AG20443 (cell line): ENCODE measurements at places on chromosomes 5 and 9.

GRCh38 chr5:2286250-2286649 lies 403.5 kb upstream of the IRX4 start:
- DNase-seq = no peak

GRCh38 chr5:87069311-87069710 lies 198.4 kb upstream of the RASA1 start:
- DNase-seq = no peak

- DNase-seq = no peak
Measured at GRCh38 chr9:135959814-135960213, 1.4 kb downstream of the UBAC1 start.

DNA sequence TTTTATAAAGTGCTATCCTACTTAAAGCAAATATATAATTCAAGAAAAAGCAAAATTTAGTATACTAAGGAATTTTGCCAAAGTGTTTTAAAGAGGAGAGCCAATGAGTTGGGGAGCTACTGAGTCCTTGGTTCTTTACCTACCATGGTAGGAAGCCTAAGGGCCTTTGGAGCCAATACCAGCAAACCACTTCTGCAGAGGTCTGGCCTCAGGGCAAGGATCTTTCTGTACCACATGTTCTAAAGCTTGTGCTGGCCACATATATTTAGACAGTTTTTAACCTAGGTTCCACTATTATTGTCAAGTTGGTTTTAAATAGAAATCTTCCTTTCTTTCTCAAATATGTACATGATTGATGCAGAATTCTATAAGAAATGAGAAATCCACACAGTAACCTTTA lies 172.3 kb upstream of the NREP start:
- no peak for DNase-seq

DNA sequence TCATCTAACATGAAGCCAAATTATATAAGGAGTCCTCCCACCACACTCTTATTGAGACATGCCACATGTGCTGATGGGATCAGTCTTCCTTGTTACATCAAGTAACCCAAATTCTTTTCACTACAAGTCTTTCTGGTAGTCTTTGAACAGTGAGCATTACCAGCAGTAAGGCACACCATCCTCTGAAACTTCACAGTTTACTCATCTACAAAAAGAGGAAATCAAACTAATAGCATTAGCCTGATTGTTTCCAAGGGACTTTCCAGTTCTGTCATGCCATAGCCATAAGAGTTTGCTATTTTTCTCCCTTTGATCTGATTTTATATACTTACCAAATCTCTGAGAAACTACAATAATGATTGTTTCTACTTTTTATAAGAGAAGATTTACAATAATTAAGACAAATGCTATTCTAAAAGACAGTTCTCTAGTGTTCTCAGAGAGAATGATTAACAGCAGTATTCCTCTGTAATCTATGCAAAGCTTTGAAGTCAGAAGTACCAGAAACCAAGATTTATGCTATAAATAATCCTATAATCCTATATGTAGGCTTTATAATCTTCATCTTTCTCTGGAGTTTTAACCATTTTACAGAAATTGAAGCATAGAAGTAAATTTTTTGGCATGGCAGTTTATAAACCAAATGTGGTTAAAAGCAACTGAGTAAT lies 166.2 kb upstream of the ACO1 start:
- no peak for DNase-seq

DNA sequence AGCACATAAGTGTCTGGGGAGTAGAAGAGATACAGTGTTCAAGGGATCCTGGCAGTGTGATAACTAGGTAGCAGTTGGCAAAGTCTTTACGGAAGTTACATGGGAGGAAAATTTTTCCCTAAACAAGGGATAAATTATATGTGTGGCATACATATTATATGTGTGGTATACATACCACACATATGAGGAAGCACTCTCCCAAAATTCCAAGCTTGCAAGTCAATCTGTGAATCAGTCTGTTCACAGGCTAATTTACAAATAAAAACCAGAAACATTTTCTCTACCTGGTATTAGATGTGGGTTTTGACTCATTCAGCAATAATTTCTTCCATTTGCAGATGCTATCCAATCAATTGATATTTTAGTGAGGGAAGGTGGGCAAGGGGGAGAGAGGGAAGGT lies 110.0 kb downstream of the ISOC1 start:
- DNase-seq = no peak

DNA sequence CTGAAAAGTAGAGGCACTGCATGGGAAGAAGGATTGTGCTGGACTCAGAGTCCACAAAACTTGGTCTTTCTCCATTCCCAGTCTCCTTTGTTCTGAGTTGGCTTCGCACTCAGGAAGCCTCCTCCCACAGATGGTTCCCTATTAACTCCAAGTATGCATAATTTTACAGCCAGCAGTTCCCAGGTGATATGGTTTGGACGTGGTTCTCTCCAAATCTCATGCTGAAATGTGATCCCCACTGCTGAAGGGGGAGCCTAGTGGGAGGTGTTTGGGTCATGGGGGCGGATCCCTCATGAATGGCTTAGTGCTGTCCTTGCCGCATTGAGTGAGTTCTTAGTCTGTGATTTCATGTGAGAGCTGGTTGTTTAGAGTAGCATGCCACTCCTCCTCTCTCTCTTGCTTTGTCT lies 86.6 kb downstream of the FEM1C start:
- DNase-seq = no peak

DNA sequence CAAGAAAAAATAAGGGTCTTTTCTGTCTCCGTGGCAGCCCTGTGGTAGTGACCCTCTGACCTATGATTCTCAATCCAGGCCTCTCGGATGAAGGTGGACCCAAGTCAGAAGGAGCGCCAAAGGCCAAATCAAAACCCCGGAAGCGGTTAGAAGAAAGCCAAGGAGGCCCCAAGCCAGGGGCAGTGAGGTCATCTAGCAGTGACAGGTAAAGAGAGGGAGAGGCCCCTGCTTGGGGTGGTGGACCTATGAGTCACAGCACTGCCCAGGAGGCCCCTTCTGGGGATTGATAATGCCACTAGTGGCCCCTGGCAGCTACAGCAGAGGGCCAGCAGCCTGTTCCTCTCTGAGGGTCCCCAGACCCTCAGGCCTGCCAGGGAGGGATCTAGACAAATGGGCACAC lies 6.4 kb upstream of the SLC2A8 start:
- no peak for DNase-seq

- no peak for DNase-seq
Measured at GRCh38 chr9:127186806-127187205, 64.4 kb upstream of the ANGPTL2 start.

GRCh38 chr5:109225716-109226625 lies 183.8 kb downstream of the PJA2 start:
- no peak for DNase-seq

DNA sequence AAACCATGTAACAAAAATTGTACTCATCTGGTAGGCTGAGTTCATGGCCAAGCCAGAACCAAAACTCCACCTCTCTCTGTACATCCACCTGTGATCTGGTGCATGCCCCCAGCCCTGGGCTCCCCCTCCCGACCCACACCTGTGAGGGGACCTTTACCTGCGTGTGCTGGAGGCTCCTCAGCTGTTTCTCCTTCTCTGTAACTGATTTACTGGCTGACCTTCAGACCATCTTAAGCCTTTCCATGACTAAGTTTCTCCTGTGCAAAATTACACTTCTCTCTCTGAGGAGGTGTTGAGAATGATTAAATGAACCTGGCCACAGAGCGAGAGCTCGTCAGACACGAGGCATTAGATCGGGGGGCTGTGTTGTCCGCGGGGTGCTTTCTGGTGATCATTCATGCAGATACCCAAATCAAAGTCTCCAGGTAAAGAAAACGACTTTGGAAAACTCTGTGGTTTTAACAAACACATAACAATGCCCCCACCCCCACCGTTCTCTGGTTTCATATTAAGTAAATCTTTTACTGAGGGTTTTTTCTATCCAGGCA lies 136.4 kb downstream of the SEMA5A start:
- DNase-seq = no peak

GRCh38 chr9:76927540-76928240 lies 21.8 kb upstream of the PRUNE2 start:
- DNase-seq = no peak

DNA sequence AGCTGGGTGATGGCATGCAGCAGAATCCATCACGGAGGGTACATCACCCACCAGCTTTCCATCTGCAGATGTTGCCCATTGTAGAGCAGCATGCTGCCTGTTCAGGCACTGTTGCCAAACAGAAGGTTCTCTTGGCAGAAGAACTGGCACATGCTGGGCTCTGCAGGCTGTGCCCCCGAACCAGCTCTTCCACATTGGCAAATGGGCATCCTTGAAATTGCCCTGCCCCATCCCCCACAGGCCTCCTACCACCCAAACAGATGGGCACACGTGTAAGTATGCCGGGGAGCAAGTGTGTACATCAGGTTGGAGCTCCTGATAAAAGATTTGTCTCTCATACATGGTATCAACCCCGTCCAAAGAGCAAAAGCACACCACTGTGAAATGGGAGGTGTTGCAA lies 220.3 kb upstream of the TAS2R1 start:
- no peak for DNase-seq

DNA sequence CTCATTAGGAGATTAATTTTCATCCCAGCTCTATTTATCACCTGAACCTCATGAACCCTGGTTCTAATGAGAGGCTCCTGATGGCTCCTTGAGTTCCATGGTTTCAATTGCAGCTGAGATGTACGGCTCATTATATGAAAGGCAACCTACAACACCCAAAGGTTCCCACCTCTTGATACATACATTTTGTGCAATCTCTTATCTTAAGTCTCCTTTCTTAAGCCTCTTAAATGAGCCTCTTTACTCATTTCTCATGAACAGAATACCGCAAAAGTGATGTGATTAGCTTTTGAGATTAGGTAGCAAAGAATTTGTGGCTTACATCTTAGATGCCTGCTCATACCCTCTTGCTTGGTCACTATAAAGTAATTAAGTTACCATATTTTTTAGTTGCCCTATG lies 1964.0 kb upstream of the CDH6 start:
- no peak for DNase-seq

DNA sequence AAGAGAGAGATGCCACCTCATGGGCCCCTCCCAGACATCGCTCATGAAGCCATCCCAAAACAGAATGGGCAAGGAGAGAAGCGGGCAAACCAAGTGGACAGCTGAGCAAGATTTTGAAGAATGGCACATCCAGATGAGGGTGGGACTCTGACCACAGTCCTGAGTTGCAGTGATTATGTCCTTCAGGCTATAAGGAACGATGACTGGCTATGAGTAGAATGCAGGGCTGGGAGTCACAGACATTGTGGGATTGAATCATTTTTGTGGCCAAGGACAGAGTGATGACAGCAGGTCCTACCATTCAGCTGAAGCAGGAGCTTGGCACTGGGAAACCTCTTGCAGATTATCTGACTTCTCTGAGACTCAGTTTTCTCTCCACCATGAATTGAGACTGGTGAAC lies 245.7 kb upstream of the SLC30A5 start:
- peak; percentile 71 for DNase-seq

GRCh38 chr9:3419893-3420292 lies 105.9 kb downstream of the RFX3 start:
- DNase-seq = peak; percentile 8

- DNase-seq = no peak
Measured at GRCh38 chr5:38581597-38581996, 25.2 kb upstream of the LIFR start.

- peak; percentile 55 for DNase-seq
Measured at GRCh38 chr5:139862313-139862712, 66.7 kb downstream of the PSD2 start.

GRCh38 chr5:97142521-97143254 lies at the start of gene LIX1:
TSS of gene LIX1 (minus strand) at chr5:97142611. CDS start at chr5:97142576, 35 bp downstream.
- DNase-seq = peak; percentile 63

DNA sequence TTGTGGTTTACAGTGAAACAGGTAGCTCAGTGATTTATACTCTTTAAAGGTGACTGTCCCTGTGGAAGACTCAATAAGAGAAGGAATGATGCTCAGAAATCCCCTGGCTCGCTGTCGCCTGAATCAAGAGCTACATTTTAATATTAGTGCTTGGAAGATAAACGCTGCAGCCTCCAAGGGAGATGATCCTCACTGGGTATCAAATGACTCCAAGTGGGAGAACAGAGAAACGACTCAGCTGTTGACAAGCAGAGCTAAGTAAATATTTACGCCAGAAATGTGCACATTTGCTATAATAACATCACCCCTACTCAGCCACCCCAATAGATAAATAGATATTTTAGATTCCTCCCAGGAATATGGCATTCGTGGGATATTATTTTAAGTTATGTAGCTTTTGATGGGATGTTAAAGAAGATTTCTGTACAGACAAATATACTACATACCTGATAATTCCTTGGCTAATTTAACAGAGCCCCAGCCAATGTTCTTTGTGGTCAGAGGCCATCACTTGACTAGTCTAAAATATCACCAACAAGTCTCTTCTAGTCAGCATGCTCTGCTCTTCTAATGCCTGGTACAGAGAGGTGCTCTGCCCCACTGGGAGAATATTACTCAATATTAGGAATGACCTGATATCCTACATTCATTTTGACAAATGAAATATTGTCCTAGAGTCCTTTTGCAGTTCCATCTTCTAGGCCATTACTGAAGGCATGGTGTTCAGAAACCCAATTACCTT lies 18.3 kb upstream of the CCDC192 start:
- DNase-seq = no peak

DNA sequence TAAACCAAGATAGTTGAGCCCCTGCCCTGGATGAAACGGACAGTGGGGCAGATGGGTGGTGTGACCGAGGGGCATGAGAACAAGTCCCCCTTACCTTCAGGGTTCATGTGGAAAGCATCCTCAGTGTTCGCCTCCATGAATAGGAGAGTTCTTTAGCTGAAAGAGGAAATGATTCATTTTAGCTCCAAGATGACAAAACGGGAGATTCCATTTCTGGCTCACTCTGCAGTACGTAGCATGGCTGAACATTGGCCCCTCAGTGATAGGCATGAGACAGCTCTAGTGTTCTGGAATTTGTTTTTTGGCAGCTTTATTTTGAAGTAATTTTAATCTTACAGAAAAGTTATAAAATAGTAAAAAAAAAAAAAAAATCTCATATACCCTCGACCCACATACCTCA lies 70.2 kb upstream of the AGXT2 start:
- peak; percentile 63 for DNase-seq

GRCh38 chr9:98821831-98822230 lies 14.4 kb downstream of the GALNT12 start:
- no peak for DNase-seq

GRCh38 chr5:142814122-142814521 lies 43.9 kb downstream of the ARHGAP26 start:
- DNase-seq = no peak

DNA sequence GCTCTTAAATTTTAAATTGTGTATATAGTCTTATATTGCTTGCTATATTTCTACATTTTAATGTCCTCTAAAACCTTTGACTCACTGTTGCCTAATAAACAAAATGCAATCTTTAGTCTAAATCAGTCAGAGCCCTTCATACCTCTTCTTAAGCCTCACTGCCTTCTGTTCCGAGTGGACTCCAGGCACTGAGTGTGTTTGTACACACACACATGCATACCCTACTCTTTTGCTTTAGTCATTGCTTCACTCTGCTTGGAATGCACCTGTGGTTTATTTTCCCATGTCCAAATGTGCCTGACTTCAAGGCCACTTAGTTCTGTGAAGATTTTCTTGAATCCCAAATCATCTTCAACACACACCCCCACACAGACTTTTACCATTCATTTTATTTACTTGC lies 60.9 kb downstream of the SLC12A2 start:
- no peak for DNase-seq
